ENCODE measurements at places on chromosomes 1 and 21. TPM values are rescaled to one million over a fixed set of nuclear protein-coding genes. Genes with fewer than 3 reads are reported as not detected.
A peak's percentile ranks its signal among the peaks of the same experiment; 100 is the strongest.

DNA sequence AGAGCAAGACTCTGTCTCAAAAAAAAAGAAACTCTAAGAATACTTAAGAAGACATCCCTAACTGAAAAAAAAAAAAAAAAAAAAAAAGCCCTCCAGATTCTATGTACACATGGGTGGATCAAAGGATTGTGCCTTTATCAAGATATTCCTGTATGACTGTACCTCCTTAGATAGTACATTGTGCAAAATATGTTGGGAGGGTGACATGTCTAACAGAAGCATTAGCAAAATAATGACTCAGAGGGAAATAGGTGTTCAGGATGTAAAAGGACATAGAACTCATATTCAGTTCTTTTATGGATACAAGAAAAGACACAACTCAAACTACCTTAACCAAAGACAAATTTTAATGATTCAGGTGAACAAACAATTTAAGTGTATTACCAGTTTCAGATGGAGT lies 269.8 kb upstream of the KAZN start:
- DNase-seq, result no peak

The TEDDM1 gene
- total RNA-seq, result not detected

DNA sequence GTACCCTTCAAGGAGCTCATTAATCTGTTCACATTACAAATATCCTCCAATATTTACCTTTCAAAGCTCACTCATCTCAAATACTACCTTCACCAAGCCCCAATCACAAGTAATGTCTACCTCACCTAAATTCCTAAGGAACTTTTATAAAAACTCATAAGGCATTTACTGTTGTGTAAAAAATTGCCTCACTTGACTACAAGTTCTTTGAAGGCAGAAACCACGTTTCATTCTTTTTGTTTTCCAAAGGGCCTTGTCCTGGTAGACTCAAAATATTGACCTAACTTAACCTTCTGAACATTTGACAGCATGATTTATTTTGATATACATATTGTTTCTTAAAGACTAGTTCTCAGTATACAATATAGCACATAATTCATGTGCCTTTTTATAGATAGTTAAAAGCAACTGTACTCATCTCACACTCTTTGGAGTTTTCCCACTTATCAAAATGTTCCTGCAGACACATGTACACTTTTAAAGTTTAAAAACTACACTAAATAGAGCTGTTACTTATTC lies 2.5 kb downstream of the USP33 start:
- DNase-seq, result no peak

DNA sequence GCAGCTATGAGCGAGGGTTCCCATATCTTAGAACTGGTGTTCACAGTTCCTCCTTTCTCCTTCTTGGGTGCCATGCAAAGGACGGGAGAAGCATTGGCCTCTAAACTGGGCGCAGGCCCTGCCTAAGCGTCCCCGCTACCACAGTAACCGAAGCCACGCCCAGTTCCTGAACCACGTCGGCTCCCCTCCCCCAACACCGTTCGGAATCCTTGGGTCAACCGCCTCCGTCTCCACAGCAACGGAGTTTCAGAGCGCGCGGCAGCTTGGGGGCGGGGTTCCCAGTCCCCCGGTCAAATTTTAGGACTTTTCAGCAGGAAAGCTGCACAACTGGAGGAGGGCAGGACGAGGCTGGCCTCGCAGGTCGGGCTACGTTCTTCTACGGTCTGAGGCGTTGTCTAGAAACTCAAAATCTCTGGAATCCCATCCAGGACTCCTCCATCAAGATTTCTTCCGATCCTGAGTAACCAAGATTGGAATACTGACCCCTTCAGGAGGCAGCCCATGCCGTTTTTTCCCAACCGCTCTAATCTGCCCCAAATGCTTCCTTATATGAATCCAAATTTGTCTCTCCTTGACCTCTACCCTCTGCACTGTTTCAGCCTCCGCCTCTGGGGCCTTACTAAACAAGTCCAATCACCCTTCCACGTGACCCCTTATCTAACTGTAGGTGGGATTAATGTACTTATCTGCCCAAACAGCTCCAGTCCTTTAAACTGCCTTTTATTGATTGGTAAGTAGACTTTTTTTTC lies at the start of gene SPAG17:
Gene SPAG17 (minus strand): TSS at position 145 of the 749 bp plus-strand sequence. CDS start 71 bp downstream, at position 74.
- peak; percentile 18 for DNase-seq

The ACTL8 gene
- not detected for total RNA-seq

Data from activated CD4-positive, alpha-beta memory T cell treated with anti-CD3 and anti-CD28 coated beads, Interleukin-2, amount 10 ng/mL, durations not matched to agents 7 days and 5 days (primary cell).